T follicular helper cell (primary cell): ENCODE measurements at places on chromosomes 6 and 20.

GRCh38 chr6:168852376-168852884 is 401.2 kb downstream of the THBS2 start:
- no peak for DNase-seq

DNA sequence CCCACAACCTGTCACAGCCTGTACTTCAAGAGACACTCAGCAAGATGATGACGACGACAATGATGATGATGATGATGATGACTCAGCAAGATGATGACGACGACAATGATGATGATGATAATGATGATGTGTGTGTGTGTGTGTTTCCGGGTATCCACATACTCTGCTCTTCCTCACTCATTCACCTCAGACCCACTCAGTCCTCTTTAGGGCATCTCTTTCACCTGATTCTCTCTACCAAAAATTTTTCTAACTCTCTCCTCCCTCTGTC is 1.2 kb upstream of the EIF6 start:
- no peak for DNase-seq

- no peak for DNase-seq
These were observed 68.6 kb downstream of the BCKDHB start for GRCh38 chr6:80174900-80175572.

DNA sequence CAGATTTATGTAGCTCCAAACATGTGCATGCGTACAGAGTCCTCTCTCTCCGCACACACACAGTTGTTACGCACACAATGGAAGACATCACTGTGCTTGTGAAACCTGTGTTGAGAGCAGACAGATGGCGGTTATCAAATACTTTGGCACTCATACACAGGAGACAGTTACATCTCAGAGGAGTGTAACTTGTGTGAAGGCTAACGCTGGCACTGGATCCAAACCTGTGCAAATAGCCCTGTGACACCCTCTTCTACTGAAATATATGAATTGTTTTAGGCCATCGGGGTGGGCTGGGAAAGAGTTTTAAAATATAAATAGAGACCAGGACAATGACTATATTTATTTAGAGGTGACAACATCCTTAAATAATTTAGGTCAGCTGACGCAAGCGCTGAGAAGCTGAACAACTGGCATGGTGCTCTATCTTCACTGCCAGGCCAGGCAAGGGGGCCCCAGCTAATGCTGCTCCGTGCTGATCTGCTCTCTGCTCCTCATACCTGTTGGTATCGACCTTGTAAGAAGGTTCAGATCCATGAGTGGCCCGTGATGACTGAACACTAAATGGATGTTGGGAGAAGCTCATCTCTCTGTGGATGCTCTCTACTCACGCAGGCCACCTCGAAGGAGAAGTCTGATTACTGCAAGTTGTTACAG is 69.4 kb downstream of the FOXC1 start:
- no peak for DNase-seq

DNA sequence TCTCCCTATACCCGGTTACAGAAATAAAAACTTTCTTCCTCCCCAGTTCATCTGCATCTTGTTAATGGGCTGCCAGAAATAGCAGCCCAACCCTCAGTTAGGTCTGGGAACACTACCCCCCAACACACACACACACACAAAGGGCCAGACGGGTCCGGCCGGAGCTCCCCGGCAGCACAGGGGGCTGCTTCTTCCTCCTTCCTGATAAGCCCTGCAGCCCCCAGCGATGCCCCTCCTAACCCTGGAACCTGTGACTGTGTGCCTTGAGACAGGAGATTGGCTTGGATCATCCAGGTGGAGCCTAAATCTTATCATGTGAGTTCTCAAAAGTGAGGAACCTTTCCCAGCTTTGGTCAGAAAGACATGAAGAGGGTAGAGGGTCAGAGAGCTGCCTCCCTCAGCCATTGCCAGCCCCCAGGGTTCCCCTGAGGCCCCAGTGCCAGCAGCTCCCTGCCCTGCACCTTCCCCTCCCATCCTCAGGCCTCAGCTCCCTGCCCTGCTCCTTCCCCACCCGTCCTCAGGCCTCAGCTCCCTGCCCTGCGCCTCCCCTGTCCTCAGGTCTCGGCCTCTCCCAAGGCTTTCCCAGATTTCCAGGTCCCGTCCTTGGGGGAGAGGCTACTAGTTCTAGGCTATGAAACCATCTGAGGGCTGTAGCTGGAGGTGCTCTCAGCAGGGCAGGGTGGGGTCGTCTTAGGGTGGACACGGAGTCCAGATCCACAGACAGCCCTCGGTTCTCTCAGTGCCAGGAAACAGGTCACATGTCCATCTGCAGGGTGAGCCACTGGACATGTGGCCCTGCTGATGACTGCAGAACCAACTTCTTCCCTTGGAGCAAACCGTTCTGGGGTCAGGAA is 34.5 kb upstream of the CST7 start:
- no peak for DNase-seq

DNA sequence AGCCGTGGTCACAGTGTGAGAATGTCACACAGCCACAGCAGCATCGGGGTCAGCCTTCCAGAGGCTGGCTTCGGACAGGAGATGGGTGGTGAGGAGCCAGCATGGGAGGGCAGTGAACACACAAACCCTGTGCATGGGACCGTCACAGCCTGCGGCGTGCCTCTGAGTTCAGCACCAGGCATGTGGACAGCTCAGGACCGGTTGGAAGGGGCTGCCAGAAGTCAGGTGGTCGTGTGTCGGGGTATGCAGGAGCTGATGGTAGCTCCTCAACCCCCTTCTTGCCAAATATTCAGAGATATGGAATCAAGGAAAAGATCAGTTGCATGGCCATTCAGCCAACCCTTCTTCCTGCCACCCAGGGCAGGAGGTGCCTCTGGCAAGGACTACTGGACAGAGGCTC is 28.2 kb downstream of the MYT1 start:
- DNase-seq: no peak

DNA sequence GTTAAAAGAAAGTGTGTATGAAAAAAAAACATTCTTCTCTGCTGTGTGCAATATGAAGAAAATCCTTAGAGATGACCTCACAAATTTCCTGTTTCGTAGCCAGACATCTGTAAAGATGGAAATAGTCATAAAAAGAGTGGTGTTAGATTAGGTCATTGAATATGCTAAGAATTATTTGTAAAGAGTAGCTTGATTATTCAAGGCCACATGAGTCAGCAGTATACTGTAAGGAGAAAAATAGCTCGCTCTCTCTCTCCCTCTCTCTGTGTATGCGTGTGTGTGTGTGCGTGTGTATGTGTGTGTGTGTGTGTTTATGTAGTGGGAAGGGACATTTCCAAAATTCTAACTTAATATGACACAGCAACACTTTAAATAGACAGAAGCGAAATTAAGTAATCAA is 78.8 kb downstream of the PTCHD4 start:
- DNase-seq: no peak

GRCh38 chr6:69279805-69280204 is 517.0 kb downstream of the LMBRD1 start:
- DNase-seq: no peak

GRCh38 chr6:101537753-101538316 is 144.3 kb downstream of the GRIK2 start:
- no peak for DNase-seq

DNA sequence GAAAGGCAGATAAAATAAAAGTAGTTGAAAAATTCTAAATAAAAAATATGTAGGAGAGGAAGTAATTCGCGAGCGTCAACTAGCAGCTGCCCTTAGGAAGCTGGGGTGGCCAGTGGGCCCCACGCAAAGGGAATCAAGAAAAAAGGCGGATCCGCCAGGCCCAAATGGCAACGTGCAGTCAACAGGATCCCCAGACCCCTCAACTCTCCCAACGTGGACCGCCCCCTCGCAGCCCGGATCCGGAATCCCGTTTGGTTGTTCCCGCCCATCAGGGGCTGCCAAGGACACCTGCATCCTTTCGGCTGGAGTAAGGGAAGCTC is 296 bp downstream of the DZANK1 start:
- DNase-seq: no peak

DNA sequence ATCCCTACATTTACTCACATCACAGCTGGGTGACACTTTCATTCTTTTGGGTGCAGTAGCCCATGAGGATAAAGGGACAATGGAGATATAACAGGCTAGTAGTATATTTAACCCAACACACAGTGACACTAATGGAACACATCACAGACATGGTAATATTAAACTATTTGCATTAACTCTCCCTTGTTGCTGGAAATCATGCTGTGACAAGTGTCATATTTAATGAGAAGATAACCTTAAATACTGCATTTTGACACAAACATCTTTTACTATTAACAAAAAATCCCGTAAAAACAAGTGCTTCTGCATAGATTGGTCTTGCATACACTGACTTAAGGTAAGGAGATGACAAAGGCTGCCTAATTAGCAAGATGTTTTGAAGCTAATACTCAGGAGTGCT is 45.5 kb downstream of the CNR1 start:
- DNase-seq: no peak

DNA sequence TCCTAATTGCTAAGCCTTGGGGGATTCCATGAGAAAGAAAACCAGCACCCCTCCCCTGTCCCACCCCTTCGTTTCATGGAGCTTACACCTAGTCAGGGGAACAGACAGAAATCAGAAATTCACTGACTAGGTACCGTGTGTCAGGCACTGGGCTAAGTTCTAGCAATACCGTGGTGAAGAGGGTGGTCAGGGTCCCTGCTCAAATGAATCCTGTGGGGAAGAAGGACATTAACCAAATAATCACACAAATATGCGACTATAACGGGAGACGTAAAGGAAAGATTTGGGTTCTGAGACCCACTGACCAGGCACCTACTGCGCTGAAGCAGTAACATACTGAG is 65.1 kb upstream of the TOP1 start:
- no peak for DNase-seq

DNA sequence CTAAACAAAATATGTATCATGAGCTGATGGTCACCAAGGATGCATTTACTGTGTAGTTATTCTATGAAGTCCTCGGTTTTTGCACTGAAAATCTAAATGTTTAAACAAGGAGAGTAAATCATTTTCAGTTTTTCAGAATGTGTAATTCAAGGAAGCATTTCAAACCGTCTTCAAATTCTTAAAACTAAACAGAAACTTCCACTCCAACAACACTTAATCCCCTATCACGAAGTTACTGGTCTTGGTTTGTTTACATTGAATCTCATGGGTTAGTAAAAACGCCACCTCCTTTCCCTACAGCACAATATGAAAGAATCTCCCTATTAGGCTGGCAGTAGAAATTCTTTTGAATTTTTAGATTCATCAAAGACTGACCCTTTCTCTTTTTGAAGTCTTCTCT is 192.9 kb downstream of the AIG1 start:
- DNase-seq: no peak

DNA sequence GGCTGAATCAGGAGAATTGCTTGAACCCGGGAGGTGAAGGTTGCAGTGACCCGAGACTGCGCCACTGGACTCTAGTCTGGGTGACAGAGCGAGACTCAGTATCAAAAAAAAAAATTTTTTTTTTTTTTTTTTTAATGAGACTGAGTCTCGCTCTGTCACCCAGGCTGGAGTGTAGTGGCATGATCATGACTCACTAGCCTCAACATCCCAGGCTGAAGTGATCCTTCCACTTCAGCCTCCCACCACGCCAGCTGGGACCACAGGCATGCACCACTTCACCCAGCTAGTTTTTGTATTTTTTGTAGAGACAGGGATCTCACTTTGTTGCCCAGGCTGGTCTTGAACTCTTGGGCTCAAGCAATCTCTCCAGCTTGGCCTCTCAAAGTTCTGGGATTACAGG is 53.3 kb downstream of the MYO6 start:
- no peak for DNase-seq

- no peak for DNase-seq
These were observed 306.3 kb upstream of the IRAK1BP1 start for GRCh38 chr6:78561015-78561414.

DNA sequence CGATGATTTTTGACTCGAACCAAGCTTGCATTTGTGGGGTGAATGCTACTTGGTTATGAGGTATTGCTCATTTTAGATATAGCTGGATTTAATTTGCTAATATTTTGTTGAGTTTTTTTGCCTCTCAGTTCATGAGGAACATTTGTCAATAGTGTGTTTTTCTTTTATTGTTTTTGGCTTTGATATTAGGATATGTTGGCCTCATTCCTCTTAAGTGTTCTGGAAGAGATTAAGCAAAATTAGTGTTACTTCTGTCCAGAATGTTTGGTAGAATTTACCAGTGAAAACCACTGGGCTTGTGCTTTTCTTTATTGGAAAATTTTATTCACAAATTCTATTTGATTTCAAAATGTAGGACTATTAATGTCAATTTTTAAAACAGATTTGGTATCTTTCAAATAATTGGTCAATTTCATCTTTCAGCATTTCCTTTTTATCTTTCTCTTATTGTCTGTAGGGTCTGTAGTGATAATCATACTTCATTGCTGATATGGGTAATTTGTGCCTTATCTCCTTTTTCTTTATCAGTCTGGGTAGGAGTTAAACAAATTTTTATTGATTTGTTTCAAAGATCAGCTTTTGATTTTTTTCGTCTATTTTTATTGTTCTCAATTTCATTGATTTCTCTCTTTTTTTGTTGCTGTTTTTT is 14.1 kb downstream of the AIG1 start:
- DNase-seq: no peak

DNA sequence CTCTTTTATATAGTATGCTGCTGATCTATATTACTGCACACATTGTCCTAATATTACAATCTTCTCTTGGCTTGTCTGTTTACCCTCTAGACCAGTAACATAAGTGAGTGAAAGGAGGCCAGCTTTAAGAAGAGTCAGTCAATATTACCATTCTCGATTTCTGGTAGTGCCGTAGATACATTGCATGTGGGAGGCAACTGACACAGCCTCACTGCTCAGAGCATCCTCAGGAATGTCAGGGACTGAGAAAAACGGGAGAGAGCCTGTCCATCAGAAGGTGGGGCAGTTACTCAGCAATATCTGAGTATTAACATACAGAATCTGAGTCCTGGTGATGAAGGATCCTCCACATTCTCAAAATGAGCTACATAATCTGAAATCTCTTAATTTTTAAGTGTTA is 259.9 kb downstream of the GJA1 start:
- no peak for DNase-seq

DNA sequence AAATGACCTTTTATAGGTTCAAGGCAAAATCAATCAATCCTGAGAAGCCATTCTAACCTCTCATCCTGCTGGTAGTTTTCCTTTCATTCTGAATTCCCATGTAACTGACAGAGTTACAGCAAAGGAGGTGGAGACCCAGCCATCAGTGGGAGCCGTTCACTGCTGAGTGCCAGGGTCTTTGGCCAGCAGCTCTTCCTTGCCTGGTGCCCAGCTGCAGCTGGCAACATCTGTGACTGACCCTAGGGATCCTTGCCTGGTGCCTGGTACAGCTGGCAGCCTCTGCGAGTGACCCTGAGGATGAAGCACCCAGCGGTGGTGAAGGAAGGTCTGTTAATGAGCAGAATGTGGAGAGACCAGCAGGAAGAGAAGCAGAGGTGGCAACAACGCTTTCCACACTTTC is 314.6 kb downstream of the THBS2 start:
- no peak for DNase-seq

DNA sequence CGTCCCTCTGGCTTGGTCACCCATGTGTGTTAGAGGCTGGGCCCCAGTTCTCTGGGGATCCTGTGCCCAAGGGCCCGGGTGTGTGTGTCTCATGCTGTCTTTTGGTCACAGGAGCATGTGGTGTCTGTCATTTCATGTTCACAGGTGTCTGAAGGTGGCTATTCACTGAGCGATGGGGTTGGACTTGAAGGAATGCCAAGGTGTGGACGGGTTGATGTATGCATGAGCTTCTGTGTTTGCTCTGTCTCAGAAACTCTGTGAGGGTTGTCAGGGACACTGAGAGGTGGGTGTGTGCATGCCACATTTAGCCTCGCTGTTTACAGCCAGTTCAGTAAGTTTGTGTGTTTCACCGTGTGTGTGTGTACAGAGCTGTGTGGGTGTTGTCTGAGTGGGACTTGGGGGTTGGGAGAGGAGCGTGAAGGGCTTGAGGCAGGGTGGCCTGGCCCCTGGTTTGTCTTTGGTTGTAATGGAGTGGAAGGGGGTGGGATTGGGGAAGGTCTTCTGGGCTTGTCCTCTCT is 1.2 kb downstream of the DDR1 start:
- DNase-seq: no peak
